ENCODE measurements at places on chromosomes 3 and 15.

- DNase-seq = no peak
Measured at GRCh38 chr3:61910732-61911131, 349.4 kb downstream of the PTPRG start.

DNA sequence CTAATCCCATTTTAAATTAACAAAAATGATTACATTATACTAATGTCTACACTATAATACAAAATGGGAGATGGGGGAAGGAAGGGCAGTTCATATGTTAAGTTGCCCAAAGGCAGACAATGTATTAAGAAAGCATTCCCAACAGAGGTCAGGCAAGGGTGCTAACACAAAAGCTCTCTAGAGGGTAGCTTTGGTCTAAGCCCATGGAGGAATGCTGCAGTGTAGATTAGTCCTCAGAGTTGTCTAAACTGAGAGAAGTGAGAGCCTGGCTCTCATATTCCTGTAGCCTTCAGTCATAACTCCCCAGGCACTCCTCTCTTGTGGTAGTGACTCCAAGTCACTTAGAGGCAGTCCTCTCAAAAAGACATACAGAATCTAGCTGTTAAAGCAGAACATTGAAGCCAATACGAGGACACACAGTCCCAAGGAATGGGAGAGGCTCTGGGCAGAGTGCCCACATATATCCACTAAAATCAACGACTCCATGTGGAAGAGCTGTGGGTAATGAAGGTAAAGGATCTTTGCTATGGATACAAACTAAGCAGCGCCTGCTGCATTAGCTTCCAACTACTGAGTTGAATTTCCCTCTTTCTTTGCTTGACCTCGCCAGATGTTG, 14.5 kb downstream of the NEK10 start:
- DNase-seq = no peak

DNA sequence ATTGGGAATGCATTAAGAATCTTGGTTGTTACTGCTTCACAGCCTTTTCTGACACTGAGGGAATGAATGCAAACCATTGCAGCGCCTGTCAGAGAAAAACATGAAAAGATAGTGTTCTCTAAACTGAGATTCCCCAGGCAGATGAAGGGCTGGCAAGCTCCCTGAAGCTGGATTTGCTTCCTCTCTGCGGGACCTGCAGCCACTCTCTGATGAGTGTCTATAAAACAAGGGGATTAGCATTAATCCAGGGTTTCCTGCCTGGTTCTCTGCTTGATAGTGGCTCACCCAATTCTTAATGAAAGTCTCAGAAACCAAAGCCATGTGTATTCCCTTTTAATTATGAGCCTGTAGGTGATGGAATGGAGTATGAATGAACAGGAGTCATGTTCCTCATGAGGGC, 344.3 kb upstream of the UMPS start:
- DNase-seq = no peak

GRCh38 chr3:77601823-77602415, 562.0 kb downstream of the ROBO2 start:
- DNase-seq = no peak

DNA sequence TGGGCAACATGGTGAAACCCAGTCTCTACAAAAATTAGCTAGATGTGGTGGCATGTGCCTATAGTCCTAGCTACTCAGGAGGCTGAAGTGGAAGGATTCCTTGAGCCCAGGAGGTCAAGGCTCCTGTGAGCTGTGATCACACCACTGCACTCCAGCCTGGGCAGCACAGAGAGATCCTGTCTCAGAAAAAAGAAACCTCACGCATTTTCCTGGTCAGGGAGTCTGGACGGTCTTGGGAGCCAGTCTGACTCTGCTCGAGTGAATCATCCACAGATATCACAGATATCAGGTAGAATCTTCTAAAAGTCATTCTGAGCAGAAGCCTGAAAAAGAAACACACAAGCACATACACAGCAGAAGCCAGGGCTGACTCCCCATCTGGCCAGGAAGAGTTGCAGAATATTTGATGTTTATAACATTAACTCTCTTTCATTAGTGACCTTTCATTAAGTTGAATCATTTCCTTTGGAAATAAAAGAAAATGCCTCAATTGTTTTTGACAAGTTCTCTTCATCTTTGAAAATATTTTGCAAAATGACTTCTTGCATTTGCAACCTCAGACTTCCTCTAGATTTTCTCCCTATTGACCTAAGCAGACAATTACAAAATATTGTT, 56.5 kb upstream of the ABHD17C start:
- no peak for DNase-seq

- DNase-seq = peak; percentile 47
Measured at GRCh38 chr3:69200384-69201068, 78.1 kb upstream of the LMOD3 start.

- DNase-seq = peak; percentile 59
Measured at GRCh38 chr15:67359431-67360079, 105.0 kb downstream of the IQCH start.

DNA sequence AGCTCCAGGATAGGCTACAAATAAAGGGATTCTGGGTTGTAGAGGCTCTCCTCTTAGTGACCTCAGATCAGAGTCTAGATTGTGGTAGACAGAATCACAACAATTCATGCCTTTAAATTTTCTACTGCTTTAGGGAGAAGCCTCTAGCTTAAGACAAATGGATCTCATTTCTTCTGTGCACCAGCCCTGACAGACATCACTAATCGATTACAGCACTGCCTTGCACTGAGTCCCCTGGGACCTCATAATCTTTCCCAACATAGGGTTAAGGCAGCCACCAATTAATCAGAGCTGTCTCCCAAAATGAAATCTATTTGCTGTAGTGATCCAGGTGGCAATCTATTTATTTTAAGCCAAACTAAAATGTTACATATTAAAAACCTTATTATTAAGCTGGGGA, 436.5 kb upstream of the WNT5A start:
- no peak for DNase-seq

GRCh38 chr3:166575161-166575560, 737.9 kb upstream of the BCHE start:
- DNase-seq = no peak

- no peak for DNase-seq
Measured at GRCh38 chr3:18143258-18143780, 281.8 kb downstream of the SATB1 start.

DNA sequence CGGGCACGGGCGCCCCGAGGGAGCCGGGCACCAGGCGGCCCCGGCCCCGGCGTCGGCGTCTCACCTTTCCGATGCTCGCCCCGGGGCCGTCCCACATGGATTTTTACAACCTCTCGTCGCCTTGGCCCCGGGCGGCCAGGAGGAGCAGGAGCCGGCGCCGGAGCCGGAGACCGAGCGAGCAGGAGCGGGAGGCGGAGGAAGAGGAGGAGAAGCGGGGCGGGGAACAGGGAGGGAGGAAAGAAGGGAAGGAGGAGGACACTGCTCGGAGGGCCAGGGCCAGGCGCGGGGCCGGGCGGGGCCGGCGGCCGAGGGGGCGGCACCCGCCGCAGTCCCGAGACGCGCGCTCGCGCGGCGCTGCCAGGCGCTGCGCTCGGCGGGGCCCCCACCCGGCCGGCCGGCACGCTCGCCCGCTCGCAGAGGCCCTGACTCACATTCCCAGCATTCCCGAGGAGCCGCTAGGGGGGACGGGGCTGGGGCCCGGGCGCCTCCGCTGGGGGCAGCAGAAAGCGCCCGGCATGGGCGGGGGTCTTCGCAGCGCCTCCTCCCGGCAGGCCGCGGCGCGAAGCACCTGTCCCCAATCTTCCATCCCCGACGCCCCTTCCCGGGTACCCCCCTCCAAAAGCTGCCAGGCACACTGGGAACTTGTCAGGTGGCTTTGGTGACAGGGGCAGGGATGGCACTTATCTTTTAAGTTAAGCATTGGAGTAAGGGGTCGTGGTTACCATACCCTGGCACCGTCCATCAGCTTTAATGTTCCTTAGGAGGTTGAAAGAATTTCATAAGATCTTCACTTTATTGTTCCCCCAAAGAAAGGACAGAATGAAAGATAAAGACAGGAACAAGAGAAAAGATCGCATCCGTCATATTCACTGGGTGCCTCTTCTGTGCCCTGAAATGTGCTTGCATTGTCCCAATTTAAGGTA, at the start of gene ERC2:
Gene ERC2, minus strand, starts transcription at position 284 of the 923 bp plus-strand sequence.
- DNase-seq = peak; percentile 59

DNA sequence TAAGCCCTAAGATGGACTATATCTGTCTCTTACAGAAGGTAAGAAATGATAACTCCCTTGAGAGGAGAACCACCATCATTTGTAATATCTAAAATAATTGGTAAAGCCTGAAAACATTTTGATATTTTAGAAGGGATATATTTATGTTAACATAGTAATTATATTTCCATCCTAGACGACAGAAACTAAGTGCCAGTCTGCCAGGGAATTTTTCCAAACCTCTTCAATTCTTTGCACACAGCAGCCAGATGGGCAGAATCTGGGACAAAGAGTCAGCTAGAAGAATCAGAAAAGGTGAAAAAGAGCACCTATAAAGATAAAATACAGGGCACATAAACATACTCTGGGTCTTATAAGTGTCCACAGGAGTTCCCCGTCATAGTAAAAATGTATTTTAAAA, 70.0 kb upstream of the CBLB start:
- DNase-seq = no peak

DNA sequence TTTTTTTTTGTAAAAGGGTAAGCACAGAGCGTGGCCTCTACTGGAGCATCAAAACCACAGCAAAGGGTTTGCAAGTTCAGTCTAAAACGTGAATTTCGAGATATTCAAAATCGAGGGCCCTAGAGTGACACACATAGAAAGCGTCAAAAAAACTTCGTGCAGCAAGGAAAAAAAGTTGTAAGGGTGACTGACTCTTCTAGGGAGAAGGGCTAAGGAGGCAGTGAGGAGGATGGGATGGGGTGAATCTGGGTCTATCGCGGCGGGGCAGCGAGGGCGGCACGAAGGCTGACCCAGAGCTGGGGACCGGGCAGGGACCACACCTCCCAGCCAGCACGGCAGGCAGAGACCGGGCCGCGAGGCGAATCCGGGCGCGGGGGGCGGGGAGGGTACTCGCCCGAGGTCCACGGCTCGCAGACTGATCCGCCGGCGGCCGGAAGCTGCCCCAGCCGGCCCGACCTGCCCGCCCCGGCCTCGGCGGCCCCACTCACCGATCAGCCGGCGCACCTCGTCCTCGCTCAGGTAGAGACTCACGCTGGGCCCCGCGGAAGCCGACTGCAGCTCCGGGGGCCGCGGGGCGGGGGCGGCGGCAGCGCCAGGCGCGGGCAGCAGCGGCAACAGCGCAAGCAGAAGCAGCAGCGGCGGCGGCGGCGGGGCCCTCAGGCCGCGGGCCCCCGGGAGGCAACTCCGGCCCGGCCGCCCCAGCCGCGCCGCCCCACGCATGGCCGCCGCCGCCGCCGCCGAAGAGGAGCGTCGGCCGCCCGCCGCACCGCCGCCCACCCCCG, 533 bp downstream of the RYK start:
- peak; percentile 19 for DNase-seq

GRCh38 chr3:111617912-111618601, 22.9 kb upstream of the ZBED2 start:
- no peak for DNase-seq

GRCh38 chr3:173886-174285, 22.7 kb upstream of the CHL1 start:
- DNase-seq = no peak

DNA sequence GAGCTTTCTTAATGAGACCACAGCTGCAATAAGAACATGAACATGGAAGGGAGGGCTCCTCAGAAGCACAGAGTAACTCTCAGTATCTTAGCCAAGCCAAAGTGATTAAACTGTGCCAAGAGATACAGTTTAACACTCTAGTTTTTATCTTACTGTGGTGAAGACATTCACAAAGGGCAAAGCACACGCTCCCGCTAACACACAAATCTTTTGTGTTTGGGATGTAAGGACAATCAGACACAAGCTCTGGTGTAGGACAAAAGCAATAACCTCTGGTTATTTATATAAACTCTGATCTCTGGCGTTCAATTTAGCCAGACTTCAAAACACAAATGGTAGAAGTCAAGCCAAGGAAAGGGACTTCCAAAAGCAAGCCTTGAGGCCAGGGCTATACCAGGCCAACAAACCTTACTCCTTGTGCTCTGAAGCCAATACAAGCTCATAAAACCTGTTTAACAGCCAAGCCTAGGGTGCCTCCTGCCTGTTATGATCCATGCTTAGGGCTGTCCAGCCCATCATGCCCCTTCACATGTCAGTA, 27.8 kb downstream of the DPH3 start:
- DNase-seq = no peak

- peak; percentile 77 for DNase-seq
Measured at GRCh38 chr3:12970684-12971083, 102.5 kb downstream of the IQSEC1 start.

All from NCI-H345 (cell line).